ENCODE measurements at places on chromosomes 2 and 18. TPM values are rescaled to one million over a fixed set of nuclear protein-coding genes. Genes with fewer than 3 reads are reported as not detected.

POTEE gene
- total RNA-seq, result not detected

FAP gene
- total RNA-seq, result 6.5 TPM

TRIM43 gene
- not detected for total RNA-seq

DNA sequence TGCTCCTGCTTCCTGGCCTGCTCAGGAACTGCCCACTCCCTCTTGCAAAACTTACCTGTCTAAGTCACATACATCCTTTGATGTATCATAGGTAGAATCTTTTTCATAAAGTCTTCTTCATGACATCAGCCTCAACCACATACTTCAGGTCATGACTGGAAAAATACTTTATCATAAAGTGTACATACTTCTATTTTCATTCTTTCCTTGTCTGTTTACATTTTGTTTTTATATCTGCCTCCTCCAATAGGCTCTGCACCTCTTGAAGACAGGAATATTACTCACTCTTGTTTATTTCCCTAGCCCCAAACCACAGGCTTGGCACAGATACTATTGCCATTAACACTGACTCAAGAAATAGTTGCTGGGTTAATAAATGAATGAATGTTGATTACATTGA, 43.6 kb upstream of the ZNF804A start:
- H3K4me3 ChIP-seq, result no peak overlapping the region
- no peaks in the 10 kb centered on the region for H3K27me3 ChIP-seq
- no peaks in the 10 kb centered on the region for H3K4me1 ChIP-seq
- DNase-seq, result no peak
- no peak overlapping the region for H3K27ac ChIP-seq

RND3 gene
- total RNA-seq, result 96.4 TPM

PIGN gene
- 39.0 TPM for total RNA-seq

- peak overlapping the region; percentile 42 for H3K27ac ChIP-seq
- H3K27me3 ChIP-seq, result no peaks in the 10 kb centered on the region
- H3K4me1 ChIP-seq, result peaks cover 64% of the 10 kb centered on the region
- no peak overlapping the region for H3K4me3 ChIP-seq
- no peak for DNase-seq
- no peaks in the 10 kb centered on the region for H3K36me3 ChIP-seq
Observed at GRCh38 chr2:215979620-215980019, 33.7 kb downstream of the MREG start.

- no peaks in the 10 kb centered on the region for H3K36me3 ChIP-seq
- H3K27me3 ChIP-seq, result no peaks in the 10 kb centered on the region
- DNase-seq, result no peak
- H3K4me3 ChIP-seq, result no peak overlapping the region
- H3K4me1 ChIP-seq, result no peaks in the 10 kb centered on the region
- no peak overlapping the region for H3K27ac ChIP-seq
Observed at GRCh38 chr2:3008561-3008960, 369.1 kb downstream of the EIPR1 start.

- H3K36me3 ChIP-seq, result no peaks in the 10 kb centered on the region
- H3K4me3 ChIP-seq, result no peak overlapping the region
- no peaks in the 10 kb centered on the region for H3K27me3 ChIP-seq
- no peak overlapping the region for H3K27ac ChIP-seq
- H3K4me1 ChIP-seq, result no peaks in the 10 kb centered on the region
- no peak for DNase-seq
Observed at GRCh38 chr2:143692162-143692561, 562.9 kb downstream of the ARHGAP15 start.

DNA sequence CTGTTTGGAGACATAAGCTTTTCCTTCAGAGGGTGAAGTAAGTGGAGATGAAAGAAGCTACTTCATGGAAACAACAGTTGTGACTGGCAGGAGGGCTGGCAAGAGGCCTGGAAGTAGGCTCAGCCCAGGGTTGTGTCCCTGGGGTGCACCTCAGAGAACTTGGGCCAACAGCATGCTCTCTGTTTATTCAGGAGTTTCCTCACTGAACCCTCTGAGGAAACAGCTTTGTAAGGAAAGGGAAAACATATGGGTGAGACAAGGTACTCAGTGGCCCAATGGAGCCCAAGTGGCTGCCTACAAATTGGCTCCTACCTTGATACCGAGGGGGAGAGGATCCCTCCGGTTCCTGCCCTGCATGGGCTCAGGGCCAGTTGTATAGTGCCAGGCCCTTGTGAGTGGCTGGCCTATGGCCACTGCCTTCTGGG, 115.5 kb upstream of the ITGA6 start:
- H3K27ac ChIP-seq, result peak overlapping the region; percentile 73
- H3K4me1 ChIP-seq, result peaks cover 40% of the 10 kb centered on the region
- no peaks in the 10 kb centered on the region for H3K36me3 ChIP-seq
- H3K4me3 ChIP-seq, result no peak overlapping the region
- DNase-seq, result no peak
- H3K27me3 ChIP-seq, result no peaks in the 10 kb centered on the region
